ENCODE measurements at places on chromosomes 11 and 22. TPM values are rescaled to one million over a fixed set of nuclear protein-coding genes. Genes with fewer than 3 reads are reported as not detected.

- DNase-seq: no peak
Measured at GRCh38 chr11:128551058-128551457, 36.3 kb downstream of the ETS1 start.

DNA sequence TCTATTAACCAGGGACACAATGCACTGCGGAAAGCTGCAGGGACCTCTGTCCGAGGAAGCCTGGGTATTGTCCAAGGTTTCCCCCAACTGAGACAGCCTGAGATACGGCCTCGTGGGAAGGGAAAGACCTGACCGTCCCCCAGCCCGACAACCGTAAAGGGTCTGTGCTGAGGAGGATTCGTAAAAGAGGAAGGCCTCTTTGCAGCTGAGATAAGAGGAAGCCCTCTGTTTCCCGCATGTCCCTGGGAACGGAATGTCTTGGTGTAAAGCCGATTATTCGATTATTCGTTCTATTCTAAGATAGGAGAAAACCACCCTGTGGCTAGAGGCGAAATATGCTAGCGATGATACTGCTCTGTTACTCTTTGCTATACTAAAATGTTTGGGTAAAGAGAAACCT is 5.2 kb downstream of the BET1L start:
- no peak for DNase-seq

DNA sequence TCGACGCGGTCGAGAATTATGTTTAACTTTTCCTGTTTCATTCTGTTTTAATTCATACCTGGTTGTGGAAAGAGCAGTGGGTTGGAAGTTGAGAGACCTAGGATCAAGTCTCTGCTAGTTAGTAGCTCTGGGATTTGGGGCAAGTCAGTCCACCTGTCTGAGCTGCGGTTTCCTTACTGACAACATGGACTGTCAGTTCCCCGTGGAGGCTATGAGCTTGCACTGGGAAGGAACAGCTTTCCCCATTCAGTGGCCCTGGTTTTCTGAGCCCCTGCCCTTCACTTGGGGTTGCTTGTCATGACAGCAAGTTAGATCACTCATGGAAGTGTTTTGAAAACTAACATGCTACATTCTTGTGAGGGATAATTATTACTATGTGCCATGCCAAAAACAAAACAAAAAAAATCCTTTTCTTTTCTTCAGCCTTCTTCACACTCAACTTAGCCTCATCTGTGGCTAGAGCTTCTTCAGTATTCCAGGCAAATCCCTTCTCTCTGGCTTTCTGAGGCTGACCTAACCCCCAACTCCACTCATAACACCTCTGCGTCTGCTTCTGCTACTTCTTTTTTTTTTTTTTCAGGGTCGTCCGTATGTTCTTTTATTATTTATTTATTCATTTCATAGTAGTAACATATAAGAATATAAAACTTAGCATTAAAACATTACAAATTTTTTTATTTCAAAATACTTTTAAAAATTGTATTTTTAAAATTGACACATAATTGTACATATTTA is 43.0 kb upstream of the ZBED5 start:
- peak; percentile 24 for DNase-seq

DNA sequence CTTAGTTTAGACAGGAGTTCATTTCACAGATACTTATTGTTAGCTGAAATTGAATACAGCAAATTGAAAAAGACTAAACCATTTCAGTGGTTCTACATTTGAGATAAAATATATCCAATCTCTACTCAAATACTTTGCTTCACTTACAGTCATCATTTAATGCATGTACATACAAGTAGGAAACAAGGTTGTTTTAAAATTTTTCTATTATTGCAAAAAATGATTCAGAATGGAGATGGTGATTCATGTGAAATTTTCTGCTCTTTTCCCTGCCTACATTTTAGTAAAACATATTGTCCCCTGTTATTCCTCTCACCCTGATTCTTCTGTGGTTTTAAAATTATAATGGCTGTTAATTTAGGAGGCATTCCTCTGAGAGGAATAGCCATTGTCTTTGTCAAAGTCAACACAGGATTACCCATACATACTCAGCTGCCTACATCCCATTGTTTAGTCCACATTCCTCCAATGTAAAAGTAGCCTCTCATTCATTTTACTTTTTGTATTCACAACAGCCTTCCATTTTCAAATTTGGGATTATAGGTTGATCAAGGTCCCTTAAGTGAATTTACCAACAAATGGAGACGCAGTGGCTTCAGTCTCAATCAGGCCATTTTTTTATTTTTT is 60.1 kb downstream of the TRPC6 start:
- no peak for DNase-seq

DNA sequence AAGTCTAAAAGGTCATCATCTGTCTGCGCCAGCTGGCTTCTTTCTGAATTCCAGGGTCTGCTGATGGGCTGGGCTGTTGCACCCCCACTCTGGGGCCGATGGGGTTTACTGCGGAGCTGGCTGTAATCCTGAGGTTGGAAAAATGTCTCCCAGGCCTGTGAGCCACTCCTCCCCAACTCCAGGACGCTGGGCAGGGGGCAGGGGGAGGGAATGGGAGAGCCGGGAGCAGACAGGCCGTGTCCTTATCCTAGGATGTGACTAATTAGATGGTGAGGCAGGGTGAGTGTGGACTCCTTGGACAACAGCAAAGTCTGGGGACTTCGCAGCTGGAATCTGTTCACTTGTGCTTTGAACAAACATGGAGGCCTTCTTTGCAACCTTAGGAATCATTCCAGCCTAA is 48.7 kb downstream of the LRRC32 start:
- no peak for DNase-seq

DNA sequence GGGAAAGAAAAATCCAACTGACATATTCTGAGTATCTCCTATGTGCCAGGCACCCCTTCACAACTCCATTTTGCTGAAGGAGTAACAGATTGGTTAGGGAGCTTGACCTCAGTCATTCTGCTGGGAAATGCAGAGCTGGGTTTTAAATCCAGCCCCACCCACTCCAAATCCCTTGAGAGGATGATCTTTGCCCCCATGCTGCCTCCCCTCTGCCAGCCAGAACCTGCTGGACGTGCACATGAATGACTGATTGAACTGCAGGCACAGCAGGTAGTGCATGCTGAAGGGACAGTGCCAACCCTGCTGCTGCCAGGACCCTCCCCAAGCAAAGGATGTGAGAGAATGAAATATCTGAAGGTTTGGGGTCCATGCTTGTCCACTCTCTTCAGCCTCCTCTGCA is 340.9 kb downstream of the BUD13 start:
- DNase-seq: no peak

Gene SUSD2
- 0.34 TPM for total RNA-seq
